Anterior cingulate cortex (tissue), 58 donors: ENCODE measurements at places on chromosomes 2 and 18.

DNA sequence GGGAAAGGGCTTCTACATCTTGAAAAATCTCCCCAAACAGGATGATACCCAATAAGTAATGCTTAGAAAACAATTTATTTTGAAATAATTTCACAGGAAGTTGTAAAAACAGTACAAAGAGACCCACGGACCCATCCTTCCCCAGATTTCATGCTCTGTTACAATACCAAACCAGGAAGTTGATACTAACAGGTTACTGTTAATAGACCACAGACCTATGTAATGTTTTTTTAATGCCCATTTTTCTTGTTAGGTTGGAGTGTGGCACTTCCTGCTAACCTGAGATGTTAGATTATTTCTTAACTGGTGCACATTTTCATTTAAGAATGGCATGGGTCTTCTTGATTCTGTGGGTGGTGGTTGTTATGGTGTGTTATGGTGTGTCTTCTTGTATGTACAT, 21.4 kb upstream of the MGAT5 start:
- DNase-seq, result no peak

- no peak for DNase-seq
These were observed 1.1 kb upstream of the MOB4 start for GRCh38 chr2:197514754-197515153.

DNA sequence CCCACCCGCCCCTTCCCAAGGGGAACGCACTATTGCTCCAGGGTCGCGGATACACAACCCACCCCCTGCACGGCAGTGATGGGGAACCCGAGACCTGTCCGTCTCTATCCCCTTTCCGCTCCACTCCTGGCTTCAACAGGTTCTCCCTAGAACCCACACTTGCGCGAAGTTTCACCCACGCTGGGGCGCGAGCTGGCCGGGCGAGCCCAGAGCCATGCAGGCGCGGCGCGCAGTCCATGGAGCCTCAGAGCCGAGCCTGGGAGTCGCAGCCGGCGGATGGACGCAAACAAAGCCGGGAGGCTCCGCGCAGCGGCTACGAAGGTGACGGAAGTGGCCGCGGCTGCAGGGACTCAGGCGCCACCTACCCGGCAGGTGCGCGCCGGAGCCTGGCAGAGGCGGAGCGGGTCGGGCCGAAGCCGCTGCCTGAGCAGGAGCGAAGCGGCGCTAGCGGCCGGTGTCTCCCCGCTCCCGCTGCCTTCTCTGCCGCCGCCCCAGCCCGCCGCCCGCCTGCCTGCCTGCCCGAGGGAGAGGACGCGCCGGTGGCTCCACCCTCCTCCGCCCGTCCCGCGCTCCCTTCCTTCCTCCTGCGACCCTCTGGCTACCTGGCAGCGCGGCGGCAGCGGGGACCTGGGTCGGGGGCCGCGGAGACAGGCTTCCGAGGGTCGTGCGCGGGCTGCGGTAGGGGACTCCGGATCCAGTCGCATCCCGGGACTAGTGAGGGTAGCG, 14.0 kb downstream of the ALPG start:
- no peak for DNase-seq

GRCh38 chr2:59000796-59001195, 759.7 kb upstream of the FANCL start:
- DNase-seq, result no peak

GRCh38 chr2:46273225-46273863, 23.9 kb upstream of the EPAS1 start:
- DNase-seq, result no peak

GRCh38 chr2:42195559-42195958, 26.4 kb downstream of the EML4 start:
- no peak for DNase-seq

- no peak for DNase-seq
These were observed 42.3 kb upstream of the NETO1 start for GRCh38 chr18:72910045-72910444.

DNA sequence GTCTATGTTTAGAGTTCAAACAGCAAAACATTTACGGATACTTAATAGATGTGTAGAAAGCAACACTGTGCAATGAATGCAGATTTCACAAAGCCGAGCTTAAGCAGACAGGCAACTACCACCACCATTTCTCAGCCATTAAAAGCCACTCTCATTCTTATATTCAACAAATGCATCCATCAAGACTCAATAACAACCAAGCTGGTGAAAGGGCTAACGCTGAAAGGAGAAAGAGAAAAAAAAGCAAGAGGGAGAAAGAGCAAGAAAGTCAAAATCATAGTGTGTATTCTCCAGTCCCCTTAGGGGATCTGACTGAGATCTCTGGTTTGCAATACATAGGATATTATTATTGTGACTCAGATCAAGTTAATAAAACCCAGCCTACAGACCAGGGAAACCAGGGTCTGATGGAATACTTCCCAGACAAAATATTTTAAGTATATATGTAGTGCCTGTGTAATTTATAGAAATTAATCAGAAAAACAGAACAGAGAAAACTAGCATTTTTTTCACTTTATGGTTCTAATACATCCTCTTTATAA, 14.1 kb downstream of the SATB2 start:
- DNase-seq, result no peak

- DNase-seq, result no peak
These were observed 219.8 kb upstream of the PARD3B start for GRCh38 chr2:204325468-204325867.
